ENCODE measurements at places on chromosomes 7 and 10.

GRCh38 chr7:96061844-96062243 lies 260.1 kb downstream of the SLC25A13 start:
- peaks cover 4% of the 10 kb centered on the region for H3K27me3 ChIP-seq
- H3K36me3 ChIP-seq: no peaks in the 10 kb centered on the region
- H3K27ac ChIP-seq: no peak overlapping the region
- H3K4me1 ChIP-seq: no peaks in the 10 kb centered on the region

- no peak overlapping the region for H3K4me3 ChIP-seq
- no peak for DNase-seq
- H3K4me1 ChIP-seq: no peaks in the 10 kb centered on the region
- H3K27me3 ChIP-seq: peaks cover 2% of the 10 kb centered on the region
Observed at GRCh38 chr7:33979807-33980355, 74.5 kb downstream of the BMPER start.

GRCh38 chr10:87703771-87704170 lies 44.1 kb downstream of the PAPSS2 start:
- H3K4me3 ChIP-seq: no peak overlapping the region
- H3K4me1 ChIP-seq: no peaks in the 10 kb centered on the region
- H3K36me3 ChIP-seq: no peaks in the 10 kb centered on the region
- no peaks in the 10 kb centered on the region for H3K27me3 ChIP-seq
- DNase-seq: no peak

GRCh38 chr10:80474941-80475340 lies 20.8 kb downstream of the TSPAN14 start:
- H3K4me3 ChIP-seq: peak overlapping the region; percentile 57
- peak overlapping the region; percentile 92 for H3K27ac ChIP-seq
- H3K4me1 ChIP-seq: peaks cover 86% of the 10 kb centered on the region
- H3K27me3 ChIP-seq: no peaks in the 10 kb centered on the region
- DNase-seq: no peak

DNA sequence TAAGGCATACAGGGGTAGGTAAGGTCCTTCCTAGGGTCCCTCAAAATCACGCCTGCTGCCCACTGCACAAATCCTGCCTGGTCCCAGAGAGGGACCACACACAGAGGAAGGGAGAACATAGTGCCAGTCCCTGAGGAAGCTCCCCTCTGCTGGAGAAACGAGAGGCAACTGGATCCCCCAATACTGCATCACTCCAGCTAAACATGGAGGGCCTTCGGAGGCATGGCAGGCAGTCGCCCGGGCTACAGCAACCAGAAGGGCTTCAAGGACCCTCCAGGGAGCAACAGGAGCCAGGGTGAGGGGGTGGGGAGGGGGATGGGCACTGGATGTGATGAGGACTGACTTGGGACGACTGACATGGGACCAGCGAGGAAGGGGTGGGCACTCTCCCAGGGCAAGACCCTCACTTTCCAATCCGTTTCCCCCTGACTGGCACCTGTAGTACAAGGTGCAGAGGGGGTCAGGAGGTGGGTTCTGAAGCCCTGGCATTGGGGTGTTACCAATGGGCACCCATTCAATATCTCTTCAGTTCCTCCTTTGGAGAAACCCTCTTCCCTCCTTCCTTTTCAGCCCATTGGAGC lies 21.7 kb downstream of the DDIT4 start:
- peak overlapping the region; percentile 86 for H3K27ac ChIP-seq
- no peak for DNase-seq
- peaks cover 18% of the 10 kb centered on the region for H3K27me3 ChIP-seq
